B cell (primary cell): ENCODE measurements at places on chromosomes 1 and 21. TPM values are rescaled to one million over a fixed set of nuclear protein-coding genes. Genes with fewer than 3 reads are reported as not detected.

DNA sequence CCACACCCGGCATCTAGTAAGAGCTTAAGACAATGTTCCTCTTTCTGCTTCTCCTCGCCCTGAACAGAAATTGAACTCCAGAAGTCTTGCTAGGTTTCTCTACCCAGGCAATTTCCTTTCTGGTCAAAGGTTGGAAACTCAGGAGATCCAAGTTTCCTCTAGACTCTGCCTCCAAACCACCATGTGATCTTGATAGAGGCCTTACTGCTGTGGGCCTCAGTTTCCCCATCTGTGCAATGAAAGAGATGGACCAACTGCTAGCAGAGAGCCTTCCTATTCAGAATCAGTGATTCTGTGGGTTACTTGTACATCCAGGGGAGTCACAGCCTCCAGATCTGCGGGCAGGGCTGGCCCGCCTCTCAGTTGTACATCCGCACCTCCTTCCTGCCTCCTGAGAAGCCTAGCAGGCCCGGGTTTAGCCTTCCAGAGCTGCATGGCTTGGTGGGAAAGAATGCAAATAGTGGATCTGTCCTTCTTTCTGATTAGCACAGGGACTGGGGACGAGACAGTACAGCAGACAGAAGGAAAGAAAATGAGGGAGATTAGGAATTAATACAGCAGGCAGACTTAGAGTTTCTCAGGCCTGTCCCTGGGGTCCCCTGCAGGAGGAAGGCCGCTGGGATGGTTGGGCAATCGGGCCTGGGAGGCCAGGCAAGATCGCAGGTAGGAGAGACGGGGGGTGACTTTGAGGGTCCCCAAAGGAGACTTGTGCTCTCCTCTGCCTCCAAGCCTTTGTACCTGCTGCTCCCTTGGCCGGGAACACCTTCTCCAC lies 83.9 kb downstream of the PAX7 start:
- H3K27ac ChIP-seq, result no peak overlapping the region
- no peak overlapping the region for H3K4me3 ChIP-seq
- DNase-seq, result no peak
- no peaks in the 10 kb centered on the region for H3K4me1 ChIP-seq

Gene TMEM52
- polyA plus RNA-seq, result 1.00 and 2.1 TPM in 2 replicates

DNA sequence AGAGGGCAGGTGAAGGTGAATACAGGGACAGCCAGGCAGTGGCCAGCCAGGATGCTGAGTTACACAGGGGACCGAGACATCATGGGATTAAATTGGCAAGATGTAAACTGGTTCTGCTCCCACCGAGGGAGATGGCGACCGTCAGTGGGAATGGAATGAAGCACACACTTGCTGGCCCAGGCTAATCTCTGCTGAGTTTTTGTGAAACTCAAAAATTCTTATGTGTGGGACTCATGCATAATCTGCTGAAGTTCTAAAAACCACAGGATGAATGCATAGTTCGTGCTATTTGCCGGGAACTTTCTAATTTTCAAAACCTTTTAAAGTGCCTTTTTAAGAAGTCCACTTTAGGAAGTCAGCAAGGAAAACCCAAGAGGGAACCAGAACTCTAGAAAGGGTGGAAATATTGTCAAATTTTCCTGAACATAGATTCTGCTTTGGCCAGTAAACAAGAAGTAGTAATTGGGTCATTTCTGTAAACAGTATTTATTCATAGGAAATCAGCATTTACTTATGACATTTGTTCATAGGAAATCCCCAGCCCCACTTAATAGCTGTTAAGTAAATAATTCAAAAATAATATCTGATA lies 85.4 kb upstream of the ROR1 start:
- H3K4me1 ChIP-seq, result no peaks in the 10 kb centered on the region
- H3K4me3 ChIP-seq, result no peak overlapping the region
- H3K36me3 ChIP-seq, result no peaks in the 10 kb centered on the region
- no peak overlapping the region for H3K27ac ChIP-seq

Gene PCNT
- 20.3 and 27.9 TPM in 2 replicates for polyA plus RNA-seq

GRCh38 chr1:40187399-40187798 lies 26.2 kb downstream of the RLF start:
- DNase-seq, result no peak
- H3K4me3 ChIP-seq, result no peak overlapping the region
- no peak overlapping the region for H3K27ac ChIP-seq
- H3K36me3 ChIP-seq, result peaks cover 11% of the 10 kb centered on the region

GRCh38 chr1:225670806-225671733 lies 18.1 kb upstream of the ENAH start:
- H3K36me3 ChIP-seq, result no peaks in the 10 kb centered on the region
- no peaks in the 10 kb centered on the region for H3K4me1 ChIP-seq
- no peak overlapping the region for H3K4me3 ChIP-seq
- H3K27ac ChIP-seq, result no peak overlapping the region
